ENCODE measurements at places on chromosomes 1 and 21.

DNA sequence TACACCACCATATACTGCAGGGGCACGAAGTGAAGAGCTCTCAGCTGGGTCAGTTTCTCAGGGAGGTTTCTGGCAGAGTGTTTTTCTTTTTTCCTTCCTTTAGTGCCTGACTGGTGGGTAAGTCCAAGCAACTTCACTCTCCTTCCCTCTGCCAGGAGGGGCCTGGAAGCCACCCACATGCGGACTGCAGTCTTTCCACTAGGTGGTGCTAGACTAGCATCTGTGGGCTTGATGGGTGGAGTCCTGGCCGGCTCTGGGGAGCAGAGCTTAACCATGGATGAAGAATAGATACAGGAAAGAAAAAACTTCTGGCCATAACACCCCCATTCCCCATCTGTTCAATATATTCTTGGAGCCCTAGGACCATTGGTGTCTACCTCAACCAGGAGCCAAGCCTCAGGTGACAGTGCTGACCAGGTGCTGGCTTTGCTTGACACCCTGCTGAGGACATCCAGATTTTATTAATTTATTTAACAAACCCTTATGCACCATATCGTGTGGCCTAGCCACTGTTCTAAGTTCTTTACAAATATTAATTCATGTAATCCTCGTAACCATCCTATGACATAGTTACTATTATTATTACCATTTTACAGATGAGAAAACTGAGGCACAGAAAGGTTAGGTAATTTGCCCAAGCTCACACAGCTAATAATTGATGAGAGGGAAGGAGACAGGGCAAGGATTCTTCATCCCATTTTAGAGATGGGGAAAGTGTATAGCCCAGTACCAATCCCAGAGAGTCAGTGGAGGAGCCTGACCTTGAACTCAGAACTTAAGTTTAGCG lies 126.7 kb upstream of the CSF3R start:
- DNase-seq = peak; percentile 75

DNA sequence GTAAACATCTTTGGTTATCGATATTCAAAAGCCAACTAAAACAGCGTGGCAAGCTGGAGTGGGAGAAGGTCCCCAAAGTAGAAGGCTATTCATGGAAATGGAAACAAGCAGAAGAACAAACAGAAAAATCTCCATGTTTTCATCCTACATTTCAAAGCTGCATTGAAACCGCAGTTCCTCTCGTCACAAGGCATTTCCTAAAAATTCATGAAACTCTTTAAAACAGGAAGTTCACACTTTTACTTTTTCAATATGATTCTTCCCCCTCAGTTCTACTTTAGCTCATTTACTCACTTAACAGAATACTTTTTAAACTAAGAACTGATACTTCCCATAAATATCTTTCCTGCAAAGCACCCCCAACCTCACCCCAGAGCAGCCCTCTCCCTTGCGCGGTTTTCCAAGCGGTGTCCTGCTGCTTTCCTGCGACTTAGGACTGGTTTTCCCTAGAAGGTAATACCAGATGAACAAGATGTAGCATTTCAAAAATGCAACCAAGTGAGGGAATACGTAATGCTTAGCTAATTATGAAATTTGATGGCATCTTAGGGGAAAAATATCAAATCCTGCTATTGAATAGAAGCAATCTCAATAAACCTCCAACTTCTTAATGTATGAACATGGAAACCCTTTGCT lies 228.3 kb upstream of the PKN2 start:
- DNase-seq = no peak

DNA sequence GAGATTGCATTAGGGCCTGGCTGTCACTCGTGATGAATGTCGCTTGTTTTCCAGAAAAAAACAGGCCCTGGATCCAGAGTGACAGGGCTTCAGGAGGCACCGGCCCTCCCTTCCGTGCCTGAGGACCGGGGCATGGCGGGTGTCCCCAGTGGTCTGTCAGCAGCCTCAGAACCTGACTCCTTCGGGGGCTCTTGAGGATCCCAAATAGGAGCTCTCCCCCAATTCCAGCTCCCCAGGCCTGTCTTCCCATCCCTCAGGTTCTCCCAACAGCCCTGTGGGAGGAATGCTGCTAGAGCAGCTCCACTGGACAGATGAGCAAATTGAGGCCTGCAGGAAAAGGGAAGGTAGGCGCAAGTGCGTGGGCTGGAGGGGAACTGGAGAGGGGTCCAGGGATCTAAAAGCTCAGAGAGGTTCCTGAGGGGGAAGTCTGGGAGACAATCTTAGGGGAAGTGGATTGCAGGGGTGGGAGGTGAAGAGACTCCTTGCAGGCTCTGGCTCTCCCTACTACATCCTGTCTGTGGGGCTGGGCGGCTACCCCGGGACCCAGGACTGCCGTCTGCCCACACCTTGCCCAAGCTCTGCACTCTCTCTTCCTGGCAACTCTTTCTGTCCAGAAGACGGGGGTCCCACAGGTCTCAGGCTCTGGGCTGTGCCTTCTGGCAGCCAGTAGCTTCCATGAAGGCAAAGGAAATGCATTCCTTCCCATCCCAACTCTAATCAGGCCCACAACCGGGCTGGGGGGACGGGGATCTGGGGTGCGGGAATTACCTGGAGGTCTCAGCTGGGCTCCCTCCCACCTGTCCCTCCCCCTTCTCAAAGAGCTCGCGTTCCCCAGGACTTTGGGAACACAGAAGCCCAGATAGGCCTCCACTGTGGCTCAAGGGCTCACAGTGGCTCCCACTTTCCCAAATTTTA lies 105.7 kb upstream of the CASZ1 start:
- no peak for DNase-seq

DNA sequence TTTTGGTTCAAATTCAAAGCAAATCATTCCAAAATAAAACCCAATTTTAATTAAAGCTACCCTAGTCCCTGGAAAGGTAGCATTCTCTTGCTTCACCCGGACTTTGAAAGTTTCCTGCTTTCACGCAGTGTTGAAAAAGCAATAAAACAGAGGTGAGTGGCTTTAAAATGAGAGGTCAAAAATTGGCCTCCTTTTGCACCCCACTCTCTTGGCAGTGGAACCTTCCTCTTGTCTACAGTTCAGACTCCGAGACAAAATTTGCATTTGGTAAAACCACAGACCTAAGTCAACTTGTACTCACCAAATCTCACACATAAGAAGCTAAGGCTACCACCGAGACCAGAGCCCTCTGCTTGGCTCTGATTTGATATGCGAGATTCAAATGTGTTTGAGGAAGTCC lies 252.7 kb downstream of the TTLL7 start:
- no peak for DNase-seq

DNA sequence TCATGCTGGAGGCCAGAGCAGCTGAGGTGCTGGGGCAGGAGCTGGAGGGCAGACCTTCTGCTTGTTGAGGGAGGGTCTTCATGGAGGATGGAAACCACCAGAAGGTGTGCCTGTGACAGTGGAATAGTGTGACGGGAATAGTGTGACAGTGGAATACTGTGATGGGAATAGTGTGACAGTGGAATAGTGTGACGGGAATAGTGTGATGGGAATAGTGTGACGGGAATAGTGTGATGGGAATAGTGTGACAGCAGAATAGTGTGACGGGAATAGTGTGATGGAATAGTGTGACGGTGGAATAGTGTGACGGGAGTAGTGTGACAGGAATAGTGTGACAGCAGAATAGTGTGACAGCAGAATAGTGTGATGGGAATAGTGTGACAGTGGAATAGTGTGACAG lies 325.1 kb downstream of the HHAT start:
- no peak for DNase-seq

GRCh38 chr1:95325349-95325748 lies 91.3 kb downstream of the RWDD3 start:
- DNase-seq = no peak

GRCh38 chr1:225762444-225762843 lies 15.2 kb upstream of the SRP9 start:
- no peak for DNase-seq

- no peak for DNase-seq
Measured at GRCh38 chr1:218380125-218380977, 35.2 kb downstream of the TGFB2 start.

DNA sequence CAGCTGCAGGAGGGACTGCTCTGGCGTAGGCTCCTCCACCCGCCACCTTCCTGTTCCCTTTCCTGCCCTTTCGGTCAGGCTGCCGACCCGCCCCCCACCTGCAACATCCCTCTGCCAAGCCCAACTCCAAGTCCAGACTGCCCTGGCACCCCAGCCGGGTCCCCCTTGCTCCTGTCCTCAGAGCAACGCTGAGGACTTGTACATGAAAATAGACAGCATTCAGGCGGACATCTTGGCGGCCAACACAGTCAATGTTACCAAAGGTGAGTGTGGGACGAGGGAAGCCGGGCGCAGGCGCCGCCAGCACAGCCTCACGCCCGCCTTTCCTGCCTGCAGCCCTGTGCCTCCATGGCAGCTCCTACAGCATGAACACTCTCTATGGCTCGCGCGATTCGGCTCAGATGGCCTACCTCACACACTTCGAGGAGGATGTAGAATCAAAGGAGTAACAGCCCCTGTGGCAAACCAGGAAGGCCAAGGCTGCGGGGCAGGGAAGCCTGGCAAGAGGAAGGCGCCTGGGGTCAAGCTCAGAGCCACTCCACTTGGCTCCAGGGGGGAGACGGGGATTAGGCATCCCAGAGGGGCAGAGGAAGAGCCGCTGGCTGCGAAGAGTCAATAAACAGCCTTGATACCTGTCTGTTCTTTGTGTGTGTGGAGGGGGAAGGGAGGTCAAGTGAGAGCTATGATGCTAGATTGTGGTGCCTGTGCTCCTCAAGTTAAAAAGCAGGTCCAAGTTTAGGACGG lies 5.8 kb downstream of the RNU5D-1 start:
- no peak for DNase-seq

DNA sequence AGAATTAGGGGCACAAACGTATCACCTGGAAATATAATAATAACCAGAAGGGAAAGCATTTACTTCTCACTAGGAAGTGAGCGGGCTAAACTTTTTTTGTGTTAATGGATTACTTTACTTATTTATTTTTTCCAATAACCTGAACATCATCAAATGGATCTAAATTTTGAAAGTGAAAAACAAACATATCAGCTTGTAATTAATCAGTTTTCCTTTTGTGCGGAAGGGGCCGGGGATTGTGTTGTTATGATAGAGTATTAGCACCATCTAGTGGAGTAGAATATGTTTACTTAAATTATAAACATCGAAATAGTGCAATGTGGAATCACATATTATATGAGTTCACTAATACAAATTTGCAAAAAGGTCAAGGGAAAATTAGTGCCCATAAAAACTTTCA lies 9.0 kb downstream of the CFH start:
- DNase-seq = no peak

- no peak for DNase-seq
Measured at GRCh38 chr1:165960881-165961280, 133.5 kb downstream of the UCK2 start.

- DNase-seq = no peak
Measured at GRCh38 chr1:93905734-93906133, 3.5 kb downstream of the GCLM start.

DNA sequence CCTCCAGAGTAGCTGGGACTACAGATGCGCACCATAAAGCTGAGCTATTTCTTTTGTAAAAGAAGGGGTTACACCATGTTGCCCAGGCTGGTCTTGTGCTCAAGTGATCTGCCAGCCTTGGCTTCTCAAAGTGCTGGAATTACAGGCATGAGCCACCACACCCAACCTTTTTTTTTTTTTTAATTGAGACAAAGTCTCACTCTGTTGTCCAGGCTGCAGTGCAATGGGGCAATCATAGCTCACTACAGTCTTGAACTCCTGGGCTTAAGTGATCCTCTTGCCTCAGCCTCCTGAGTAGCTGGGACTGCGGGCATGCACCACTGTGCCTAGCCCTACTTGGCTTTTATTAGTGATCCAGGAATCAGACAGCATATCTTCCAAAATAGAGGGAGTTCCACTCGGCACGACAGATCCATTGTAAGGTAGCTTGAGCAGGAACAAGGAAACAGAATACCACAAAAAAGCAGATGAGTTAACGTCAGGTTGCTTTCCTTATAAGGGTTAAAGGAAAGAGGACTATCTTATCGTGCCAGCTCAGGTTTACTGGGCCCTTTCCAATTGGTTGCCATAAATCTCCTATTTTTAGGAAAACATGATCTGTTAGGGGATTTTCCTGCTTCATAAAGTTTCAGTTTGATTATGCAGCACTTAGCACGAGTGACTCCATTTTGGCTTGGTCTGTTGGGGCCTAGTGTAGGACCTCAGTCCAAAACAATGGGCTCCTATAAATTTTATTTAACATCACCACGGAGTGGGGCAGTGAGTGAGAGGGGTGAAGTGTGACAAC lies 45.2 kb downstream of the NENF start:
- DNase-seq = no peak

Measured in kidney (tissue), 22 donors.